ENCODE measurements at places on chromosomes 1 and 21. TPM values are rescaled to one million over a fixed set of nuclear protein-coding genes. Genes with fewer than 3 reads are reported as not detected.

MAB21L3 gene
- 6.9 TPM for total RNA-seq

FCRL6 gene
- total RNA-seq, result not detected

NHLH2 gene
- total RNA-seq, result not detected

EVI5 gene
- 45.0 TPM for total RNA-seq

TAS1R1 gene
- total RNA-seq, result not detected

RORC gene
- total RNA-seq, result 2.1 TPM

CTH gene
- total RNA-seq, result 3.9 TPM

All from renal cortical epithelial cell (primary cell).